ENCODE measurements at places on chromosomes 1 and 21.
A peak's percentile ranks its signal among the peaks of the same experiment; 100 is the strongest.

DNA sequence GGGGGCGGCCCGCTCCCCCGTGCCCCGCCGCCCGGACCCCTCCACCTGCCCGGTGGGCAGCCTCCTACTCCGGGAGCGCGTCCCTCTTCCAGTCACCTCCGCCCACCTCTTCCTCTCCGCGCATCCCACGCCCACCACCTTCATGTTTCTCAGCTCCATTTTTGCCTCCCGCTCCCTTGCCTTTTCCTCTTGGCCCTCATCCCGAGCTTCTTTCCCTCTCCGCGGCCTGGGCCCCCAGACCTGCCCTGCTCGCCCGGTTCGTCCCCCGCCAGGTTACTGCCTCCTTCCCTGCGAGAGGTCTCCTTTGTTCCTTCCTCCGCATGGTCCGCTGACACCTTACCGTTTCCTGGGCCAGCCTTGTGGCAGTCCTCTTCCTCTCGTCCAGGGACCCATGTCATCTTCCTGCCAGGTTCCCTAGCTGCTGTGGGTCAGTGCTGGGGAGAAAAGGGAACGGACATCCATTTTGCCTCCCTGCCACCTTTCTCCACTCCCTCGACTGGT, 563 bp downstream of the QSOX1 start:
- DNase-seq, result no peak

GRCh38 chr1:224321706-224322105, 8.3 kb downstream of the NVL start:
- no peak for DNase-seq

GRCh38 chr1:67937651-67938050, 104.4 kb upstream of the GNG12 start:
- DNase-seq, result no peak

DNA sequence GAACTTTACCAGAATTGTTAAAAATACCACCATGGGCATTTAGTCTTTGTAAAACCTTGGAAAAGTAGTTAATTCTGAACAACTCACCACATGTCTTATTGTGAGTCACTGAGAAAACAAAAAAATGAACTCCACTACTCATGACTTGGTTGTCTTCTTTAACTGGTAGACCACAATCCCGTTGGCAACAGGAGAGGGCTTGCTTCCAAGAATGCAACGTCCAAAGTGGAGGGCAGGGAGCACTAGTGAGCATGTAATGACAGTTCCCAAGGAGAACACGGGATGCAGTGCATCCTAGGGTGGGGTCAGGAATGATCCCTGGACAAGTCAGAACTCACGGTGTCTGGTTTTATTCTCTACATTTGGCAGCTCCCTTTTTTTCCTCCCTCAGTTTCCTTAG, 15.2 kb upstream of the HMCN1 start:
- DNase-seq, result peak; percentile 80

GRCh38 chr1:64493831-64494230, 23.9 kb downstream of the CACHD1 start:
- DNase-seq, result no peak

DNA sequence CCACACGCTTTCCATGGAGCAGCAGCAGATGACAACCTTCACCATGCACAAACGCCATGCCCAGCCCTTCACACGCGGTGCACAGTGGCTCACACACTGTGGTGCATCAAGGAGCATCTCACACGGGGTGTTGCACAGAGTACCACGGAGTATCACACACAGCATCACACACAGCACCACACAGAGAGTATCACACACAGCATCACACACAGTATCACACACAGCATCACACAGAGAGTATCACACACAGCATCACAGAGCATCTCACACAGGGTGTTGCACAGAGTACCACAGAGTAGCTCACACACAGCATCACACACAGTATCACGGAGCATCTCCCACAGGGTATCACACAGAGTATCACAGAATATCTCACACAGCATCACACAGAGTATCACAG, 122.2 kb upstream of the RAB4A start:
- DNase-seq, result no peak

DNA sequence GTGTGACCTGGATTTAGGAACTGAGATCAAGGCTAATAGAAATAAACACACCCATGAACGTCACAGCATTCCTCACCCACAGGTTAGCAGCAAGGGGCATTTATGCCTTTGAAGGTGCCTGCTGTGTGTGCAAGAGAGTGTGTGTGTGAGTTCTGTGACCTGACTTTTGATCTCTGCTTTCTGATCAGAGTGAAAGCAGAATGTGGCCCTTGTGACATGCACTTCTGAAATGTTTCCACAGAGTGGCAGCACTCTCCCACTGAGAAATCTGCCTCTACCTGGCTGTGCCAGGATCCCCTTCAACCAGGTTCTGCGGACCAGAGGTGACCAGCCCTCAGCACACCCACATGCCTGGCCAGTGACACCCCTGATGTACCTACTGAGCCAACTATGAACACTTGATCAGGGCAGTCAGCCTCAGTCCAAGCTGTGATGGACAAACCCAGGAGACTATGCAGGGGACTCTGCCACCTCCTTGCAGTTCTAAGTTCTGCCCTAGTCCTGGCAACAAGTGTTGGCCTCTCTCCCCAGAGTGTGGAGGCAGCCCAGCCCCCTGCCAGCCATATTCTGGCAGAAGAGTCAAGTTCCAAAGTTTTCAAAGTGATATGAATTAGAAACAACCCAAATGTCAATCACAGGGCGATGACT, 41.0 kb downstream of the RXRG start:
- no peak for DNase-seq

DNA sequence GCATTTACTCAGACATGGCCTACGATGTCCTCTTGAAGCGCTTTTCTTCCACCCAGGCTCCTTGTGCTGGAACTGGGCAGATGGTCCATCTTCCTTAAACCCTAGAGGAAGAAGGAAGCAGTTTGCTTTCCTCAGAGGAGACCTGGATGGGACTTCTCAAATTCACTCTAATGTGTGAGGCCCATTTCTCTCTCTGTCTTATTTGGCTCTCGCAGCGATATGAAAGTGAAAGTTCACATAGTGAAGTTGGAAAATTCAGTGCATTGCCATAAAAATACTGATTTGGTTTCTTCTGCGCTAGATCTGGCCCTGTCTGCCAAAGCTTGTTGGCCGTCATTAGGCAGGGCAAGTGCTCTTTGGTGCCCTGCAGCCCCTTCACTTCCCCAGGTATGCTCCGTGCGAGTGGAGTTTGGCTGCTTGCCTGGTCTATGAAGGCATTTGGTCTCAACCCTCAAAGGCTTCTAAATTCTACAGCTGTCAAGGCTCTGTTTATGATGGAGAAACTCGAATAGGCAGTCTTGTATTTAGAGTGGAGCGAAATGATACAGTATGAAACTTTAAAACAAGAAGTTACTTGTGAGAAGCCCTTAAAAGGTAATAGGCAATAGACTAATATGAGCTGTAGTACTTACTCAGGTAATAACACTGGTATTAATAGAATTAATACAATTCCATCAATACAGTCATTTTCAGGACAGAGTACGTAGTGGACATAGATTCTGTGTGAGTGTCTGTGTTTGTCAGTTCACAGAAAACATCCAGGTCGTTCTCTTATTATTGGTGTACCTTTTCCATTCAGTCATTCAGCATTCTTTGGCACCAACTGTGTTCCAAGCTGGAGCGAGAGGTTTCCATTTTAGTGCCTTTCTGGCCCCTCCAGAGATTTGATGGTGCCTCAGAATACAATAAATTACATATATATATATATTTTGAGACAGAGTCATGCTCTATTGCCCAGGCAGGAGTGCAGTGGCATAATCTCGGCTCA, 20.5 kb downstream of the SZRD1 start:
- no peak for DNase-seq

DNA sequence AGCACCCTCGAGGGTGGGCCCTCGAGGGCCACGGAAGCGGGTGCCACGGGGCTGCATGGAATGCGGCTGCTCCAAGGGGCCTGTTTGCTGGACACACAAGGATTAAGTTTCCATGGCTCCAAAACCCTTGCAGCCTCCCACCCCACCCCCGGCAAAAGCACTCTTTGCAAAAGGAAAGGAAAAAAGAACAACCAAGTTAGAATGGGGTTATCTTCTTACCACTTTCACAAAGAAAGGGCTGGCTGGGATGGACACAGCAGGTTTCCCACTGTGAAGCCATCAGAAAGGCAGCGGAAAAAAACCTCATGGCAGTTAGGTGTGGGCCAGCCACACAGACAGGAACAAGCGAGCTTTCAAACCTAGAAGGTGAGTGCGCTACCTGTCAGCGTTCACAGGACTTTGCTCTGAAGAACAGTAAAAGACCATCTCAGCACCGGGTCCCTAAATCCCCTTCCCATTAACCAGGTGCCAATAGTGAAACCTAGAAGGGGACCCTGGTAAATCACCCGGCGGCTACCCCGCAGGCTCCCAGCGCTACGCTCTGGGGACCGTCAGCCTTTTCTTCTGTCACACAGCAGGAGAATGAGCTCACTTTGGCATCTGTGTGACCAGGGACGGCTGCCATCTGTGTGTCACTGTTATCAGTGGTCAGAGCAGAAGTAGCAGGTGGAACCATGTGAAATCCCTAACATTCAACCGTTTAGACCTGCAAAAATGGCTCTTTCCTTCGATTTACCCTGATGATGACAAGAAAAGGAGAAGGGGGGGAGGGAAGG, 93.0 kb downstream of the SIM2 start:
- no peak for DNase-seq

GRCh38 chr1:219299420-219299819, 125.7 kb downstream of the LYPLAL1 start:
- DNase-seq, result no peak

DNA sequence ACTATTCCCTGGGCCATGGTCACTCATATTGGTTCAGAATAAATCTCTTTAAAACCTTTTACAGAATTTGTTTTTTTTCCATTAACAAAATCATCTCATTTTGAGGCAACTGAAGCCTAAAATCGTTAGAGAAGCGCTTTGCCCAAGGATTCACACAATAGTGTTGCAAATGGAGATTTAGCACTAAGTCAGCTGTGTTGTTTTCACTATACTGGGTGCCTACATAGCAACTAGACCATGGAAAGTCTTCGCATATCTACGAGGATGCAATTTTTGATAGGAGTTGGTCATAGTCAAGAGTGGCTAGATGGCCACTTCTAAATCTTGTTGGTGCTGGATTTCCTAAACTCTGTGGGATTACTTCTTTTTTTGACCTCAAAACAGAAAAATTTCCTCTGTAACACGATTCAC, 530 bp upstream of the TIPRL start:
- no peak for DNase-seq

- DNase-seq, result no peak
Observed at GRCh38 chr1:55547405-55547804, 332.2 kb upstream of the USP24 start.

GRCh38 chr21:34553151-34553952, 41.3 kb upstream of the KCNE1 start:
- DNase-seq, result no peak

DNA sequence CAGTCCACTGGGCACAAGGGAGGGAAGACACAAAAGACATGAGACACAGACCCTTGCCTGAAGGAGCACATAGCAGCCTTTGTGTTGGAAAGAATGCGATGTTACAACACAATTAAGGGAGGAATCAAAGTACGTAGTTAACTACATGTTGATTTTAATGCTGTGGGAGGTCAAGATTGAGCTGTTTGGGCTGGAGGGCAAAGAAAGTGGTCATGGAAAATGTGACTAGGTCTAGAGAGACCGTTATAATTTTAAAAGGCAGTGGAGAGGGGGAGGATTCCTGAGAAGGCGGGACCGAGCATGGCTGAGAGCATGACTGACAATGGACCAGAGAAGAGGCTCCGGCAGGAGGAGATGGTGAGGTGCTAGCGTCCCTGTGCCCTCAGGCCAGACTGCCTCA, 111.8 kb upstream of the ATP1A1 start:
- no peak for DNase-seq

GRCh38 chr1:194512957-194513356, 1326.5 kb upstream of the B3GALT2 start:
- no peak for DNase-seq

- DNase-seq, result no peak
Observed at GRCh38 chr21:38489729-38490128, 8.5 kb downstream of the ERG start.

- DNase-seq, result no peak
Observed at GRCh38 chr1:118928739-118929554, 59.2 kb downstream of the TBX15 start.

GRCh38 chr1:36876990-36877389, 157.3 kb downstream of the GRIK3 start:
- DNase-seq, result no peak

- no peak for DNase-seq
Observed at GRCh38 chr21:43926196-43926595, 61.2 kb downstream of the AGPAT3 start.

- DNase-seq, result no peak
Observed at GRCh38 chr1:186629341-186629740, 50.9 kb downstream of the PTGS2 start.

DNA sequence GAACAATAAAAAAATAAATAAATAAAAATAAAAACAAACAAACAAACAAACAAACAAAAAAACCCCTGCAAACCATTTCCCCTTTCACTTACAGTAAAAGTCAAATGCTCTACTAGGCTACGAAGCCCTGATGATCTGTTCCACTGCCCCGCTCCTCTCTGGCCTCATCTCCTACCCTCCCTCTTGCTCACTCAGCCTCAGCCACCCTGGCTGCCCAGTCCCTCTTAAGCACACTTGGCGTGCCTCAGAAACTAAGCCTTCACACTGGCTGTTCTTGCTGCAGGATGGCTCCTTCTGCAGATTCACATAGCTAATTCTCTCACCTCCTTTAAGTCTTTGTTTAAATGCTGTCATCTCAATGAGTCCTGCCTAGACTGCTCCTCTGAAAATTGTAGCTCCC, 30.8 kb upstream of the UHMK1 start:
- no peak for DNase-seq

DNA sequence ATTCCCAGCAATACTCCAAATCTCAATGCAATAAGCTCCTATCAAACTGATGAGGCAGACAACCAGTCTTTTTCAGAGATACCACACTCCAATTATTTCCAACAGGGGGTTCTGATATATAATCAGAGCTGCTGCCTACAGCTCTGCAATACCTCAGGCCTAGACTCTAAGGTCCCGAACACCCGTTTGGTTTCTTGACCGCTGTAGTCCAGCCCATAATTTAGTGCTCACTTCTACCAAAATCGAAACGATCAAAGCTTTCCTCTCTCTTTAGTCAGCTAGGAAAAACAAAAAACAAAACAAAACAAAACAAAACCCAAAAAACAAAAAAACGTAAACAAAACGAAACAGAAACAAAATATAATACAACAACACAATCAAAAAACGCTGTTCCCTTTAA, 453.0 kb downstream of the NEGR1 start:
- DNase-seq, result no peak

DNA sequence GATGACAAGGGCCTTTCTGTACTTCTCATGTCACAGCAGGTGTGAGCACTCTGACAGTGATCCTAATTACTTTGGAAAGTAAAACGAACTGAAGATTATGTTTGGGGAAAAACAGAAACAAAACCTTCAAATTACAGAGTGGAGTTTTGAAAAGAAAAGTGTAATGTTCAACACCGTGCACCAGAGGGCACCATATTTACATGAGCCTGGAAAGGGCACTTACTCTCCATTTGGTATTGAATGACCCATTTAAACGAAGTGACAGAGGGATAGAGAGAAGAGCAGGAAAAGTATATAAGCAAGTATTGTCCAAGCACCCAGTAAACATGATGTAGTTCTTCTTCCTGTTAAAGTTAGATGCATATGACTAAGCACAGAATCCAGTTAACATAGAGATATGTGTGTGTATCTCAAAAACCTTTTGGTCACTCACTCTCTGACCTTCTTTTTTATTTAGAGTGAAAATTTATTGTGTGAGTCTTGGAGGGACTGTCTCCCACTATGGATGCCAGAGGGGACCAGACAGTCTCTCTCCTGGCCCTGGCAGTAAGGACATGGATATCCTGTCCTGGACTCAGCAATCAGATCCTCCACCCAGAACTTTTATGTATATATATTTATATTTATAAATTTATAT, 3.8 kb upstream of the RGSL1 start:
- no peak for DNase-seq

GRCh38 chr21:42026082-42026435, 15.9 kb upstream of the ZBTB21 start:
- DNase-seq, result no peak

Data from GOT3 (cell line).